Activated T-helper 1 cell treated with Interleukin-2 at 50 U/mL for 16 hours (primary cell): ENCODE measurements at places on chromosomes 1 and 21.

GRCh38 chr1:192901500-192901899, 92.7 kb downstream of the RGS2 start:
- no peak for DNase-seq

GRCh38 chr1:5994713-5995621, 2.7 kb upstream of the NPHP4 start:
- peak; percentile 49 for DNase-seq

DNA sequence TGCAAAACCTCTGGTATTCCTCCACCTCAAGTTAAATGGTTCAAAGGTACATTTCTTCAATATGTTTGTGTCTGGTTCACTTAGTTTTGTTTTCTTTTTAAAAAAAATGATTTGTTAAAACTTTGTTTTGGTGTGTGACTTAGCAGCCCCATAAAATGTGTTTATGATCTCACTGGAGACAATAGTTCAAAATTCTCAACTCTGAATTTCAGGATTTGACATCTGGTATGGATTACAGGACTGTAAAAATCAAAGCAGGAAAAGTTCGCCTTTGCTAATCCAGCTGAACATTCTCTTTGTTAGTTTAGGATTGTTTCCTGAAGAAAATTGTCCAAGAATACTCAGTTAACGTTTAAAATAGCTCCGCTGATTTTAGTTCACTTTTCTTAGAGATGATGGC, 231.7 kb downstream of the HMCN1 start:
- no peak for DNase-seq

GRCh38 chr1:30450818-30451233, 272.6 kb downstream of the MATN1 start:
- DNase-seq = no peak

- no peak for DNase-seq
Observed at GRCh38 chr1:116581323-116581885, 10.6 kb upstream of the CD58 start.

GRCh38 chr1:207872621-207873020, 38.3 kb downstream of the CD34 start:
- DNase-seq = no peak

DNA sequence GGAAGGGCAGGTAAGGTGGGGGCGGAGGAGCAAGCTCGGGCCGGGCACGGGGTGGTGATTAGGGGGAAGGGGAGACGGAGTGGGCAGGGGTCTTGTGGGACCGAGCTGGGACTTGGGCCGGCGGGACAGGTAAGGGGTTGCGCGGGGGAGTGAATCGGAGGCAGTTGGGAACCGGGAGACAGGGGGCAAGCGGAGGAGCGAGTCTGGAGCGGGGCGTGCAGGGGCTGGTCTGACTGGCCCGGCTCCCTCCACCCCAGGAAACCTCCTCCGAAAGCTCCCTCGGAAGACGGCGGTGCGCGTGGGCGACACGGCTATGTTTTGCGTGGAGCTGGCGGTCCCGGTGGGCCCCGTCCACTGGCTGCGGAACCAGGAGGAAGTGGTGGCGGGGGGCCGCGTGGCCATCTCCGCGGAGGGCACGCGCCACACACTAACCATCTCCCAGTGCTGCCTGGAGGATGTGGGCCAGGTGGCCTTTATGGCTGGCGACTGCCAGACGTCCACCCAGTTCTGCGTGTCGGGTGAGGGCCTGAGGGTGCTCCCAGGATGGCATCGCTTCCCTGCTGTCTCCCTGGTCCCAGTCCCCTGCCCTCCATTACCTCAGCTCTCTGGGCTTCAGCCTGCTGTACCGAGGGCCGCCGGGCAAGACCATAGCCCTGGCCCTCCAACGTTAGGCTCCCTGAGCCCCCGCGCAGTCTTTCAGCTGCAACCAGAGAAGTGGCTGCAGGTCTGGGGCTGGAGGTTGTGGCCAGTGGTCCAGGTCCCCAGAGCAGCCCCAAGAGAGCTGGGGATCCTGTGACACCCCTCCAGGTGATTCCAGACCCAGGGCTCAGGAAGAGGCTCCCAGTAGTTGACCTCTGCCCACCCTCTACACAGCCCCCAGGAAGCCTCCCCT, 6.3 kb downstream of the OBSCN start:
- DNase-seq = no peak

- no peak for DNase-seq
Observed at GRCh38 chr1:209688746-209689234, 13.6 kb downstream of the G0S2 start.

DNA sequence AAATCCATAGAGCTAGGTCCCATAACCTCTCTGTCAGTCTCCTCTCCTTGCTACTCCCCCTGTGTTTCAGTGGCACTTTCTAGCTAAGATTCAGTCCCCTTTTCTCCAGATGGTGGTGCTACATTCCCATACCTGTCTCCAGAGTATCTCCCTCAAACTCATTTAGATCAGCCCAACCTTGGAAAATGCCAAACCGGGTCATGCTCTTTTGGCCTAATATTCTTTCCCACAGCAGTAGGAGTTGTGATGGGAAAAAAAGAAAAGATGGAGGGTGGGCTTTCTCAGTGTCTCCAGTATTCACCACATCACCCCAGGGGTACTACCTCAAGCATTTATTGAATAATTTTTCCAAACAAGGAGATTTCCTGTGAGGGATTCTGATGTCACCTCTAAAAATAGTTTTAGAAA, 3.2 kb upstream of the RXFP4 start:
- no peak for DNase-seq

DNA sequence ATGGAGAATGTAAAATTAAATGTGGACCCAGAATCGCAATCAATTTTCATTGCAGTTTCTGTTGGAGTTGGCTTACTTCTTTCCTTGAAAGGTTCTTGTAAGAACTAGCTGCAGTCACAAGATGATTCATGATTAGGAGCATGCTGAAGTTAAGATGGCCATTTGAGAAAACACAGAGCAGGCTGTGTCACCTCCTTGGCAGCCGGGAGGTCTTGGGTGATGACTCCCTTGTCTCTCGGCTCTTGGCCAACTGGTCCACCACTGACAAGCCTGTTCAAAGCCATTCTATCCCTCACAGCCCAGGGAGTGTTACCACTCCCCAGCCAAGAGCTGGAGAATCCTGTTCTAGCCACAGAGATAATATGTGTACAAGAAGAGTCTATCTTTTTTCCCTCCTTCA, 40.6 kb downstream of the OPTC start:
- DNase-seq = no peak

DNA sequence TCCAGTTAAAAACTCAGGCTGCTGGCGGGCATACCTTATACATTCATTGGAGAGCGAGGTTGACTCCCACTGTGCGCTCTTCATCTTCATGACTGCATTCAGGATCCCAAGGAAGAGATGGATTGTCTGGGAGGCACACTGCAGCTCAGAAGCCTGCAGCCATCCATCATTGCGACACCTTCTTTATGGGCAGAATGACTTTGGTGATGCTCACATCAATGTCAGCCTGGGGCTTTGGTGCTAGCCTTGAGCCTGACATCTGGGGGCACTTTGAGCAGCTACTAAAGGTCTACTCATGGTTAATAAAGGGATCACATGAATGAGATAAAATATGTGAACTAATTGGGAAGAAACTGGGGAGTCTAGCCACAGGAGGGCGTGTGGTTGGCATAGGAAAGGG, 229.3 kb downstream of the PRDM2 start:
- DNase-seq = no peak

DNA sequence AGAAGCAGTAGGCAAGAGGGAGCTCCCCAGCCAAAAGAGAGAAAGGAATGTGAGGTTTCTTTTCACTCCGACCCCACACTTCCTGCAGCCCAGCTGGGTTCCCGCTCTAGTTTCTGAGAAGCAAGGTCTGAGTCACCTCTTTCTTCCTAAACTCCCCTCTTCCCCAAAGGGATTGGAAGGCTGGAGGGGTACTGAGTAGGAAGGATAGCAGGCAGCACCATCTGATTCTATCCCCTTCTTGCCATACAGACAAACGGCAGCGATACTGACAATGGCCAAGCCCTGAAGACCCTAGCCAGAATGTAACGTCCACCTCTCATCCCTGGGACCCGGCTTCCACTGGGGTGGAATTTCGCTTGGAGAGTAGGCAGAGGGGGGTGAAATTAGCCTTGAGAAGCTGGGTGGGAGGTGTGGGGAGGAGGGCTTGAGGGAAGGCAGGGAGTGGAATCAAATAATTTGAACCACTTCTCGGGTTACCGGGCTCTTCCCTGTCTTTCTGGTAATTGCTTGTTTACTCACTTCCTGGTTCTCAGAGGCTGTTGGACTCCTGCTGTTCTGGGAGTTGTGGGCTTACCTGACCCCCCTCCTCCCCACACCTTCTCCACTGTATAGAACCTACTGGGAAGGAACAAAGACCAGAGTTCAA, 13.2 kb downstream of the IER5 start:
- no peak for DNase-seq

GRCh38 chr1:239924741-239925350, 166.8 kb upstream of the FMN2 start:
- no peak for DNase-seq

DNA sequence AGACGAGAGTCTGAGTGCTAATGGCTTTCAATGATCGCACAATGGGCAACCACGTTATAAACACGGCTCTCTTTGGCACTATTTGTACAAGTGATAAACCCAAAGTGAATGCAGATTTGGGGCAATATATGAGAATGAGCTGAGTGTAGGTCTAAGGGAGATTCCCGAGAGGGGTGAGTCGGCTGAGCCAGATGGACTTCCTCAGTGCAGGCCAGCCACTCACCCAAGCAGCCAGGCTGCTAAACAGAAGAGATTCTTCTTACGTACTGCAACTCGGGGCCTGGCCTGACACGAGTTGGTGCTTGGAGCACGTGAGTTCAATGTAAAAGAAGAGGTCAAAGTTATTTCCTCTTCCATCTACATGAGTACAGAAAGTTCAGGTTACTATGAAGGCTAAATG, 6.2 kb upstream of the MIXL1 start:
- DNase-seq = no peak

GRCh38 chr1:24003331-24003972, 23.3 kb upstream of the SRSF10 start:
- DNase-seq = no peak

- DNase-seq = no peak
Observed at GRCh38 chr1:234683861-234684632, 74.1 kb upstream of the IRF2BP2 start.

DNA sequence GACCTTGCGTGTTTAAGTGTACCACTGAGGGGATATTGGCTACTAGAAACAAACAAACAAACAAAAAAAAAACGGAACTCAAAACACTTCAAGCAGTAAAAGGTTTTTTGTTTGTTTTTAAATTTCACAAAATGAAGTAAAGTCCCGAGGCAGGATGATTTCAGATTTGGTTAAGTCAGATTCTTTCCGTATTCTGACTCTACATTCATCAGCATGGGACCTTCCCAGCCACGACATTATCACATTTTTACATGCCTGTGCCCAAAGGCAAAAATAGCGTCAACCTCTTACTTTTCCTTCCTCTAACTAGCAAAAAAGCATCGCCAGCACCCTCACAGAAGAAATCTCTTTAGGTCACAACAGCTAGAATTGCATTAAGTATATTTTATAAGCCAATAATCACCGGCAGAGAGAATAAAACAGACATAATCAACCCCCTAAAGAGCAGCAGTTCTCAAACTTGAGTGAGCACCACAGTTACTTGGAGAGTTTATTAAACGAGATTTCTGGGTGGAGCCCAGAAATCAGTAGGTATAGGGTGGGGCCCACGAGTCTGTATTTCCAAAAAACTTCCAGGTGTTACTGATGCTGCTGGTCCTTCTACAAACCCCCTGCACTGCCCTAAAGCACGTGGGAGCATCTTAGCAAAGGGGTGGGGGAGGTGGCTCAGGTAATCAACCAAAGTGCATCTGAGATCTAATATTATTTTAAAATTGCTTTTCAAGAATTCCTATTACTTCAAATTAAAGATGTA, 227.6 kb downstream of the RGS7 start:
- DNase-seq = no peak

DNA sequence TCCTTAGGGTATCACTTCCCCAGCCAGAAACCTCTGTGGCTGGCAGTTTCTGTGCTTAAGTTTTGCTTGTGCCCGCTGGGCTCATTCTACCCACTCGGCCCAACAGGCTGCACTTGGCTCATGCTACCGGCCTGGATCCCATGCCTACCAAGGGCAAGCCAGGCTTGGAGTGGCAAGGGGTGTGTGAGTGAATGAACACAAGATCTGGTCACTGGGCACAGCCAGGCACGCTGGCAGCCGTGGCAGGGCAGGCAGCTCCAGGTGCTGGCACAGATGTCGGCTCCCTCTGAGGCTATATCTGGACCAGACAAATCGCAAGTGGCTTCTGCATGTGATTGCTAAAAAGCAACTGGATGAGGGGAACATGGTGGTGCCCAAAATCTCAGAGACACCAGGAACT, 740.5 kb upstream of the B3GALT2 start:
- DNase-seq = no peak

DNA sequence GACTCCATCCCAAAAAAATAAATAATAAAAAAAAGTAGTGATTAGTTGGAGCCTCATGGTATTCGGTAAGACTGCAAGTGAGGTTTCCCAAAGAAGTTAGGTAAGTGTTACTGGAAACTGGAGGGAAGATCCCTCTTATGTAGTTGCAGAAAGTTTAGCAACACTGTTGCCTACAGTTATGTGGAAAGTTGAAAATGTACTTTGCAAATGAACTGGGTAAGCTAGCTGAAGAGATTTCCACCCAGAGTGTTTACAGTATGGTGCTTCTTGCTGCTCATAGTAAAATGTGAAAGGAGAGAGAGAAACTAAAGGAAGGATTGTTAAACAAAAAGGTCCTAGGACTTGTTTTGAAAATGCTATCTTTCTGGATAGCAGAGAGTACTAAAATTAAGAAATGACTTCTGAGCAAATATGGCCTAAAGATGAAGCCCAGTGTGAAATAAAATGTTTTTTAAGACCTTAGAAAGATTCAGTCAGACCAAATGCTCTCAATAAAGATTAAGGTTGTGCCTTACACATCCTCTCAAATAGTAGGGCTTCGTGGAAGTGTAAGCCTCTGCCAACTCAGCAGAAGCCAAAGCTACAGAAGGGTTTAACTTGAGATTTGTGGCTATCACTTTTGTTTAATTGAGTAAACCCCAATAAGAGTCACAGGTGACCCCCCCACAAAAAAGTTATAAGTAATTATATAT, 31.5 kb downstream of the RPS6KC1 start:
- no peak for DNase-seq
